ENCODE measurements at places on chromosomes 2 and 18. TPM values are rescaled to one million over a fixed set of nuclear protein-coding genes. Genes with fewer than 3 reads are reported as not detected.

Gene NXPH2
- total RNA-seq: 8.3 TPM

Gene PNO1
- 31.4 TPM for total RNA-seq

Gene G6PC2
- total RNA-seq: not detected

Gene APOB
- not detected for total RNA-seq

Gene MSH2
- total RNA-seq: 50.4 TPM

Gene SIX3
- total RNA-seq: not detected

Gene INHA
- total RNA-seq: not detected

Gene SEPTIN10
- total RNA-seq: 99.8 TPM

- H3K4me1 ChIP-seq: no peaks in the 10 kb centered on the region
- H3K27ac ChIP-seq: no peak overlapping the region
- H3K36me3 ChIP-seq: no peaks in the 10 kb centered on the region
- no peak overlapping the region for H3K4me3 ChIP-seq
- no peaks in the 10 kb centered on the region for H3K27me3 ChIP-seq
These were observed 206.3 kb downstream of the AFF3 start for GRCh38 chr2:99936065-99936464.

GRCh38 chr18:13629841-13630715 lies 96.3 kb downstream of the FAM210A start:
- no peak overlapping the region for H3K4me3 ChIP-seq
- H3K27ac ChIP-seq: no peak overlapping the region
- no peak for DNase-seq
- no peaks in the 10 kb centered on the region for H3K36me3 ChIP-seq
- no peaks in the 10 kb centered on the region for H3K4me1 ChIP-seq

DNA sequence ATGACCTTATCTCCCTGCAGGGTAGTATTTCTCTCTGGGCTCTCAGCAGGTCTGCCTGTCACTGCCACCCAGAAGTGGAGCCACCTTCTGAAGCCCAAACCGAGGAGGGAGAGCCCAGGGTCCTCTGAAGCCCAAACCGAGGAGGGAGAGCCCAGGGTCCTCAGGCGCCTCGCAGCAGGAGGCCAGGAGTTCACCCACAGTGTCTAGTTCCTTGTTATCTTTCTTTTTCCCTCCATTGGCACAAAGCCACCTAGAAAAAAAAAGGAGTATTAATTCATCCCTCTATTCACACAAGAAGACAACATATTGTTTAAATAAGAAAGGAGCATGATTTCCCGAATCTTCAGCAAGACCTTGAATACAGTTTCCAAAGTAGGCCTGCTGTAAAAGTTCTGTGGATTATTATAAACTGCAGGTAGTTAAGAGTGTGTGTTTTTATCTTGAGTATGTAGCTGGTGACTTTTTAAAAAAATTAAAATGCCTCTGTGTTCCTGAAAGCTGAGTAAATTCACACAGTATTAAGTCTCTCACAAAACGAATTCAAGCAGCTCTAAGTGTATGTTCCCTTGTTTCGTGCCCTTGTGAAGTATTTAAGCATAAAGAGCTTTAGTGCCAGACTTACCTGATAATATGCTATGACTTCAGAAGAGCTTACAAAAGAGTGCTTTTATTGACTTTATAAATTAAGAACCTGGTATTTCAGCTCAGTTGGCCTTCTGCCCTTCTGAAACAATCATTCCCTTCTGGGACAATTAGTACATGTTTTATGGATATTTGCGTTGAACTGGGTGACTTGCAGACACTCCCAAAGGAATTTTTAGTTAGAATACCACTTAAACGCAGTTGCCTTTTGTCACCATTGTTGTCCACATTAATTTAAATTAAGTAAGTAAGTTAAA lies 11.7 kb upstream of the GRHL1 start:
- H3K27ac ChIP-seq: no peak overlapping the region
- H3K4me3 ChIP-seq: no peak overlapping the region
- H3K27me3 ChIP-seq: no peaks in the 10 kb centered on the region
- no peak for DNase-seq
- no peaks in the 10 kb centered on the region for H3K36me3 ChIP-seq
- H3K4me1 ChIP-seq: peaks cover 14% of the 10 kb centered on the region

GRCh38 chr2:199309973-199310372 lies 147.8 kb downstream of the SATB2 start:
- H3K27me3 ChIP-seq: no peaks in the 10 kb centered on the region
- no peak overlapping the region for H3K4me3 ChIP-seq
- no peaks in the 10 kb centered on the region for H3K4me1 ChIP-seq
- no peak for DNase-seq
- peaks cover 17% of the 10 kb centered on the region for H3K36me3 ChIP-seq

DNA sequence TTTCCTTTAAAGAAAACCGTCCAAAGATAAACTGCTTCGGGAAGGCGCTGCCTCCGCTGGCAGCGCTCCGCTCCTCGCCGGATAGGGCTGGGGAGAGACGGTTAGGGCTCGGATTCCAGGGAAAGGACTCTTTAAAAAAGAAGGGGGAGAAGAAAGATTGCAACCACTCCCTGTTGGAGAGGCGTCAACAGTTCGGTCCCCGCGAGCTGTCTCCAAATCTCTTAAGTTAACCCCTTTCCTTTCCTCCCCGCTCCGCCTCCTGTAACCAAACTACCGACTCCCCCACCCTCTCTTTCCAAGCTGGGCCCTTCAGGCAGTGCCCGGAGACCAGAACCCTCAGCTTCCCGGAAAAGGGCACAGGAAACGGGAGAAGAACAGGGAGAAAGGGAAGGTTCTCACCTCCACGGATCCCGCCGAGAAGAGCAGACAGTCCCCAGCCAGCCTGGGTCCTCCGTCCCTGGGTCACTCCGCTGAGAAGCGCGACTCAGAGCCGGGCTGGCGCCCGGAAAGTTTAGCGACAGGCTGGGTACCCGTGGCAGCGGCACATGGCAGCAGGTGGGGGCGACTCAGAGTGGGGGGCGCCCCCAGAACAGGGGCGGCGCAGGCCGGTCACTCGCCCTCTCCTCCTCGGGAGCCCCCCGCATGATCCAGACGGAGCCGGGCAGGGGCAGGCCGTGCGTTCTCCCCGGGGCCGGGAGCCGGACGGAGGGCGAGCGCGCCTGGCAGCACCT lies 675 bp downstream of the FZD5 start:
- H3K27ac ChIP-seq: no peak overlapping the region
- no peaks in the 10 kb centered on the region for H3K27me3 ChIP-seq
- peak overlapping the region; percentile 63 for H3K4me3 ChIP-seq
- peaks cover 12% of the 10 kb centered on the region for H3K4me1 ChIP-seq
- H3K36me3 ChIP-seq: peaks cover 10% of the 10 kb centered on the region
- DNase-seq: peak; percentile 55

GRCh38 chr2:151052850-151053660 lies 208.6 kb downstream of the RBM43 start:
- no peaks in the 10 kb centered on the region for H3K27me3 ChIP-seq
- no peak for DNase-seq
- peaks cover 8% of the 10 kb centered on the region for H3K4me1 ChIP-seq
- H3K27ac ChIP-seq: no peak overlapping the region

GRCh38 chr2:171042253-171042969 lies 113.4 kb downstream of the GORASP2 start:
- H3K36me3 ChIP-seq: peaks cover 64% of the 10 kb centered on the region
- no peak overlapping the region for H3K27ac ChIP-seq
- H3K4me1 ChIP-seq: peaks cover 11% of the 10 kb centered on the region
- no peaks in the 10 kb centered on the region for H3K27me3 ChIP-seq

GRCh38 chr2:66201242-66201641 lies 233.7 kb upstream of the MEIS1 start:
- H3K27me3 ChIP-seq: no peaks in the 10 kb centered on the region
- H3K36me3 ChIP-seq: no peaks in the 10 kb centered on the region
- DNase-seq: no peak
- H3K27ac ChIP-seq: no peak overlapping the region
- no peak overlapping the region for H3K4me3 ChIP-seq

DNA sequence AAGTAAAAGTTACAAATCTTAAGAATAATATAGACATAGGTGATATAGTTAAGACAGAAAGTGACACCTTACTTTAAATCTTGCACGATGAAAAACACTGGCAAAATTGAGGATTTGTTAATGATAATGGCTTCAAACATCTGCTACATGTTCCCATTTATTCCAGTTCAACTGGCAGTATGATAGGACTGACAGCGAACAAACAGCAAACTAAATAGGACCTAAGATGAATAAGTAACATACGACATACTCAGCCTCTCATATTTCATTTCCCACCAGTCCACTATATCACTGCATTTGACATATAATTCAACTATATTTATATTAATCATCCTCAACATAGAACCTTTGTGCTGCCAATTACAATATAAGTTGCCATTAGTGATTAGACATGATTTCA lies 36.3 kb downstream of the ACVR1C start:
- no peak overlapping the region for H3K27ac ChIP-seq
- H3K27me3 ChIP-seq: peaks cover 18% of the 10 kb centered on the region
- H3K4me3 ChIP-seq: no peak overlapping the region
- H3K36me3 ChIP-seq: no peaks in the 10 kb centered on the region
- no peak for DNase-seq

- H3K4me3 ChIP-seq: no peak overlapping the region
- no peaks in the 10 kb centered on the region for H3K27me3 ChIP-seq
- H3K36me3 ChIP-seq: no peaks in the 10 kb centered on the region
- no peak overlapping the region for H3K27ac ChIP-seq
- peak; percentile 29 for DNase-seq
These were observed 31.2 kb upstream of the SLC66A3 start for GRCh38 chr2:11123856-11124759.
